GF-D8 (cell line): ENCODE measurements at places on chromosomes 4 and X.

DNA sequence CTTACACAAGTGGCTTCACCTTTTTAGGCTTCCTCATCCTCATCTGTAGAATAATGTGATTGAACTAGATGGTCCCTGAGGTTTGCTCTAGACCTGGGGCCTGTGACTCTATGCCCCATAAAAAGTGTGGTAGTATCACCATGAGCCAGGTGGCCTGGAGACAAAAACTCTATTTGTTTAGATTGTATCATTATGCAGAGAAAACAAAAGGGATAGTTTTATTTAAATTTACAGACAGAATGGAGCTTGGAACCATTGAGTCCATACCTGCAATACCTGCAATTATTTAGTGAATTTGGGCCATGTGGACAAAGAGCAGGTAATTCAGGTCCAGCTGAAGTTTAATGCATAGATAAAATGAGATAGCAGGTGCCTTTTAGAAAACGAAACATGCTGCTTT, 139.5 kb upstream of the RPL34 start:
- no peak for DNase-seq

DNA sequence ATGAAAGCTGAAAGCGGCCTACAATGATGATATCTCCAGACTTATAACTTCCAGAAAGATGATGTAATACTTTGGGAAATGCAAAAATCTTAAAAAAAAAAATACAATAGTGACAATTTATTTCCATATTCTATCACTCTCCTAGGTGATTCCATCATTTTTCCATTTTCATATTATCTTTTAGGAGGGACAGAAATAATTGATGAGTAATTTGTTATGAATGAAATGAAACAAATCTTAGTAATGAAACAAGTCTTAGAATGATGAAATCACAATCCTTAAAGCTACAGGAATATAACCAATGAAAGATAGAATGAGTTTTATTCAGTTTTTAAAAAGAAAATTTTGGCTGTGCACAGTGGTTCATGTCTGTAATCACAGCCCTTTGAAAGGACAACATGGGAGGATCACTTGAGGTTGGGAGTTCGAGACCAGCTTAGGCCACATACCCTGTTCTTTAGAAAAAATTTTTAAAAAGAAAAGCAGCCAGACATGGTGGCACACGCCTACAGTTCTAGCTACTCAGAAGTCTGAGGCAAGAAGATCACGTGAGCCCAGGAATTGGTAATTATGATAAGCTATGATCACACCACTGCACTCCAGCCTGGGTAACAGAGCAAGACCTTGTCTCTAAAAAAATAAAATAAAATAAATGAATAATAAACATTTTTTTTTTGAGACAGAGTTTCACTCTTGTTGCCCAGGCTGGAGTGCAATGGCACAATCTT, 21.7 kb downstream of the CLOCK start:
- DNase-seq: no peak

DNA sequence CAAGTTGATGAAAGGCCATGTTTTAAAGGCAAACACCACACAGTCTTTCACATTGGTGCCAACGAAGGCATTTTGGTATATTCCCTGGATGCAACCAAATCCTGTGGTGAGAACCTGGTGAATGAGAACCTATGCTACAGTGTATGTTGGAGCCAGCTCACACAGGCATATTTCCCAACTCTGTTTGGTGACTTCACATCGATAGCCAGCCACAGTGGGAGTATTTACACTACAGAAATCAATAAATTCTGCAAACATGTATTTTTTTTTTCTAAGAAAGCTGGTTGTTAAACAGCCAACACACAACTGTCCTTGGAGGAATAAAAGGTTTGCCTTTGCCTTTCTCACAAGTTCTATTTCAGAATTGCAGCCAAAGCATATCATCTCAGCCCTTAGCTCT, 691.0 kb downstream of the GRID2 start:
- DNase-seq: no peak

DNA sequence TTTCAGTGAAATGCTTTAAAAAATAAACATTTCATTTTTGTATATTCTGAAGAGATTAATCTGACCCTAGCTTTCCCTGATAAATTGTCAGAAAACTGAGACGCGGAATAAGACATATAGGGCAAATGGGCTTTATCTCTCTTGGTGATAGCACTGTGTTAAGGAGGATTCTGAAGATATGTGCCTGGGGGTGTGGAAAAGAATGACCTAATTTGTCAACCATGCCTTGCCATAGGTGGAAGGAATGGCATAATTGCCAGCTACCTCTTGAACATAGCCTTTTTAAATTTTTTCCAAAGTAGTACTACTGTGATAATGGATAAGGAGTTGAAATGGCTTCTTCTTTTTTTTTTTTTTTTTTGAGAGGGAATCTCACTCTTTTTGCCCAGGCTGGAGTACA, 11.7 kb downstream of the JADE1 start:
- DNase-seq: no peak

GRCh38 chr4:183571350-183571941, 66.6 kb downstream of the ING2 start:
- DNase-seq: no peak
